ENCODE measurements at places on chromosomes 5 and 9.

DNA sequence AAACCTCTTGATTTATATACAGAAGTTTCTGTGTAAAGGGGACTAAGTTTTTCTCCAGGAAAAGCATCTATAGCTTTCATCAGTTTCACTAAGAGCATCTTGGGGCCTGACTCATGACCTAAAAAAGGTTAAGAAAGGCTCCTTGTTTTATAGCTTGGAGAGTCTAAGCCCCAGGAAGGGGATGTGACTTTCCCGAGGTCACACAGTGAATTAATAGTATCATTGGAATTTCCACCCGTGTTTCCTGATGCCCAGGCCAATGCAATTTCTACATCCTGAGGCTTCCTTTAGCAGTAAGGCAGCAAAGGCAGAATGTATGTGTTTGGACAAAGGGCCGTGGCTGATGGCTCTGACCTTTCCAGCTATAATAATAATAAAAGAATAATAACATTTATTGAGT is 8.6 kb downstream of the MORN5 start:
- DNase-seq = no peak

DNA sequence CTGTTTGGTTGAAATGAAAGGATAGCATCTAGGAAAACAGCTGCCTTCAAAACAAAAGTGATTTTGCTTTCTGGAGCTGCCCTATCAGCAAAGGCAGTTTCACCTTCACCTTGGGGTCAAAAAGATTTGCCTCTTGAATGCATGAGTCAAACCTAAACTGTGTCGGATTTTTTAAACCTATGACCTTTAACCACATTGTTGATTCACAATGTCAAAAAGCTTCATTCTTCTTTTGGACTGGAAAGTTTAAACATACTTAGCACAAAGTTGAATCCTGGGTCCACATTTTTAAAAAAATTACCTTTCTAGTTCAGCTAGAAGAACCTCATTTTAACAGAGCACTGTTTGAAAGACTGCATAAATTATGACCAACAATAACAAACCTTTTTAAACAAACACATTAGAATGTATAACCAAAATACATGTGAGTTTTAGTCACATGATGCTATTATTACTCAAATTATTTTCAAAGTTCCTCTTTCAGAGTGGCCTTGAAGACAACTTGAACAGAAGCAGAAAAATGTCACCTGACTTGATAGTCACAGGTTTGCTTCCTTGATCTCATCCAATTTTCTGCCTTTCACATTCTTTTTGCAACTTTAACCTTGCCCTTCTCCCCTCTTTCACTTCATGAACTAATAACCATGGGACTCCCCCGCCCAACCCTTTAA is 109.7 kb upstream of the LHFPL2 start:
- no peak for DNase-seq

DNA sequence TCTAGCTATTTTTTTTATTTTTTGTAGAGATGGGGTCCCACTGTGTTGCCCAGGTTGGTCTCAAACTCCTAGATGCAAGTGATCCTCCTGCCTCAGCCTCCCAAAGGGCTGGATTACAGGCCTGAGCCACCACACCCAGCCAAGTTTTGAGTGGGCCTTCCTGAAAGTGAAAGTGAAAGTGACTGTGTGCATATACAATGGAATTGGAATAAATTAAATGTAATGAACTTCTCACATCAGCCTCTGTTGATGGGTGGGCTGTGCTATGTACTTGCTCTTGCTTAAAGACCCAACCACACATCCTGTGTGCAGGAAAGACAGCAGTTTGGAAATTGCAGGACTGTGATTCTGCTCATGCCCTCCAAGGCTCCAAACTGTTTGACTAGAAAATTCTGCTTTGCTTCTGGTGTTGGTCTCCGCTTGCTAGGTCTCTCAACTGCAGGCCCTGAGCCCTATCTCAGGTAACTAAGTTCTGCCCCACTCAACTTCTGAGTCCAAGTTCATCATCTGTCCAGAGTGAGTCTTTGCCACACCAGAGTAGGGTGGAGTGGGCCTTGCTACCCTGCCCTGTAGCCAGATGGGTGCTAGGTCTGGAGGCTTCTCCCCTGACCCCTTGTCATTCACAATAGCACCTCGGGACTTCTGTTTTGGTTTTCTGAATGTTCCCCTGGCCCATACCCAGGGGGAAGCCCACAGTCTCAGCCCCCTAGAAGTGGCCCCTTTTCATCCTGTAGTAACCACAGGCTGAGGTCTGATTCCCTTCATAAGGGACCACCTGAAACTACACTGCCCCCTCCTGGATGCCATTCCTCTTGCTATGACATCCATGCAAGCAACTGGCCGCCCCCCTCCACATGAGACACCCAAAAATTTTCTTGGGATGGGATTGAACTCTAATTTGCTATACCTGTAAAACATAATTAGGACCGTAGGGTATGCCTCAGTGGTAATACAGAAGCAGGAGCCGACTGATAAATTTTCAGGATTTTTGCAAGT is 36.5 kb upstream of the RAD23B start:
- no peak for DNase-seq

DNA sequence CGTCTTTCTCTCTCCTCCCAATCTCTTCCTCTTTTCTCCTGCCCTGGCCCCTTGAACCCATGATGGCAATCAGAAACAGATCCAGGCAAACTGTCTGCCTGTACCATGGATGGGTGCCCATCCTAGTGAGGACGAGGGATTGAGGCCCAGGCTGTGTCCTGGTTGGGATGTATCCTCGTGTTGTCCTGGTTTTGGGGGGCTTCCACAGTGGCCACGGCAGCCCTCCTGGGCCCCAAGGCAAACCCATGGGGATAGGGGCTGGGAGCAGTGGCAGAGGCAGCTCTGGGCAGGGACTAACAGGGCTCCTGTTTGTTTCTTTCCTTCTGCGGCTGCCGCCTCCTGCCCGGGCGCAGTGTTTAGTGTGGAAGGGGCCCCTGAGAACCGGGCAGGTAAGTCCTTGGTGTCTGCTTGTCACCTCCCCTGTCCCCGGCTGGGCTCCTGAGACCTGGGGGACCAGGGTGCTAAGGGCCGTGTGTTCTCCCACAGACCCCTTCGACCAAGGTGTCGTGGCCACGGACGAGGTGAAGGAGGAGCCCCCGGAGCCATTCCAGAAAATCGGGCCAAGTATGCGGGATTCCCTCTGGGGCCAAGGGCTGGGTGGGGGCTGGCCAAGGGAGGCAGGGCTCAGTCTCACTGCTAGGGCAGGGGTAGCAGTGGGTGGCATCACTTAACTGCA is 70.0 kb downstream of the AMBP start:
- DNase-seq = no peak

DNA sequence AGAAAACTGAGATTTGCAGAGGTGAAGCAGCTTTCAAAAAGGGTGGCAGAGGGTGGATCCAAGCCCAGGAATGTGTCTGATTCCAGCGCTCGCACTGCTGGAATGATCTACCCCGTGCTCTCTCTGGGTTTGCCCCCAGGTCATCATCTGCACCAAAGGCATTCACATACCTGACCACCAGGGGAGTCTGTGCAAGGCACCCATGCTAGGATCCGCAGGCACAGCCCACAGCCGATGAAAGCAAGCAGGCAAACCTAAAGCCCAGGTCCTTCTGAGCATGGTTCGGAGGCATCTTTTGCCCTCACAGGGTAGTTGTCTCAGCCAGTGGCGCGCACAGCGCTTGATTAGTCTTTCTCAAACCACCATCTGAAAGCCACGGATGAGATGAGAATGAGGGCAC is 56.6 kb downstream of the TEK start:
- DNase-seq = no peak

GRCh38 chr5:56737002-56737621 is 78.2 kb upstream of the MAP3K1 start:
- DNase-seq = no peak

DNA sequence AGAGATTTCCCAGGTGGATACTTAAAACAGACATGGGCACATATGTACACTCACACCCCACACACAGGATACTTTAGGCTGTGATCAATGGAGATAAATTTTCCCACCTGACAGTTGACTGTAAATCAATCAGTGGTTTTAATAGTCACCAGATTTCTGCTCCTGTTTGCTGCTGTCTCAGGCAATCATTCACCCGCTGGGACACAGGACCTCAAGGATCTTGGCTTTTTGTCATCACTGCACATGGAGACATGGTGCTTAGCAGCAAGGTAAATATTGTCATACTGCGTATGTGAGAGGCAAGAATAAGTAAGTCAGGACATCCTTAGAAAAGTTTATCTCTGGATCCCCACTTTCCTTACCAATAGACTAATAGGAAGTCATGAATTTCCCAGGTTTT is 60.8 kb upstream of the KLF9 start:
- no peak for DNase-seq

GRCh38 chr9:948497-948896 is 28.0 kb upstream of the DMRT3 start:
- no peak for DNase-seq

GRCh38 chr5:891837-892393 is 686 bp downstream of the BRD9 start:
- DNase-seq = peak; percentile 8

GRCh38 chr9:113898596-113898995 is 22.5 kb downstream of the ZNF618 start:
- DNase-seq = no peak

DNA sequence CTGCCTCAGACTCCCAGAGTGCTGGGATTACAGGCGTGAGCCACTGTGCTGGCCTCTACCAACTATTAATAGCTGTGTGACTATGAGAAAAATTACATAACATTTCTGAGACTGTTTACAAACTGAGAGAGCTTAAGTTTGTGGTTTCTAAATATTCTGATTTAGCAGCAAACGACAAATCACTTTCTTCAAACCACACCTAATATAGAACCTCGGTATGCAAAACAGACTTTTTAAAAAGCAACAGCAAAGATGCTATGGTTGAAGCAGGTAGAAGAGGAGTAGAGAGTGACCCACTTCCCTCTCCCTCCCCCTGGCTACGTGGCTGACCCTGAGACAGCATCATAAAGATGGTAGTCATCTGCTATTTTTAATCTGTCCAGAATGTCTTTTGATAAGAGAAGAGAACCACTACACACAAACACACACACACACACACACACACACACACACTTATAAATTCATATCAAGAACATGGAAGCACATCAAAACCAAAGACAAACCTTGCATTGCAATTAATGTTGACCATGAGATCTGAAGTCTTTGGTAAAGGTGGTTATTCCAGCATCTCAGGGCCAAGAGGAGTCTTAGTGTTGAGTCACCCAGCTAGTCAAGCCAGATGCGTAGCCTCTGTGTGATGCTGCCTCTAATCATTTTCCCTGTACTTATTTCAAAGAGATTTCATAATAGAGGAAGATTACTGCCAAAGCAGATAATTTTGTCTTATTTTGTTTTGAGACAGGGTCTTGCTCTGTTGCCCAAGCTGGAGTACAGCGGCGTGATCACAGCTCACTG is 58.1 kb upstream of the TMEM215 start:
- DNase-seq = no peak

- no peak for DNase-seq
Measured at GRCh38 chr5:124161266-124161665, 585.2 kb downstream of the ZNF608 start.

- no peak for DNase-seq
Measured at GRCh38 chr5:155556222-155556621, 542.7 kb downstream of the KIF4B start.

DNA sequence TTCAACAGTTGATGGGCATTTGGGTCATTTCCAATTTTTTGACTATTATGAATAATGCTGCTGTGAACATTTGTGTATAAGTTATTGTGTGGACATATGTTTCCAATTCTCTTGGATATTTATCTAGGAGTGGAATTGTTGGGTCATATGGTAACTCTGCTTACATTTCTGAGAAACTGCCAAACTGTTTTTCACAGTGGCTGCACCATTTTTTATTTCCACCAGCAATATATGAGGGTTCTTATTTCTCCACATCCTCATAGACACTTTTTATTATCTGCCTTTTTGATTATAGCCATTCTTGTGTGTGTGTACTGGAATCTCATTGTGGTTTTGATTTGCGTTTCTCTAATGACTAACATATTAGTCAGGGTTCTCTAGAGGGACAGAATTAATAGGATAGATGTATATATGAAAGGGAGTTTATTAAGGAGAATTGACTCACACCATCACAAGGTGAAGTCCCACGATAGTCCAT is 14.7 kb upstream of the MED27 start:
- no peak for DNase-seq

GRCh38 chr5:135387629-135387960 is 11.4 kb downstream of the MACROH2A1 start:
- peak; percentile 23 for DNase-seq

GRCh38 chr5:124134941-124135340 is 611.5 kb downstream of the ZNF608 start:
- DNase-seq = no peak

DNA sequence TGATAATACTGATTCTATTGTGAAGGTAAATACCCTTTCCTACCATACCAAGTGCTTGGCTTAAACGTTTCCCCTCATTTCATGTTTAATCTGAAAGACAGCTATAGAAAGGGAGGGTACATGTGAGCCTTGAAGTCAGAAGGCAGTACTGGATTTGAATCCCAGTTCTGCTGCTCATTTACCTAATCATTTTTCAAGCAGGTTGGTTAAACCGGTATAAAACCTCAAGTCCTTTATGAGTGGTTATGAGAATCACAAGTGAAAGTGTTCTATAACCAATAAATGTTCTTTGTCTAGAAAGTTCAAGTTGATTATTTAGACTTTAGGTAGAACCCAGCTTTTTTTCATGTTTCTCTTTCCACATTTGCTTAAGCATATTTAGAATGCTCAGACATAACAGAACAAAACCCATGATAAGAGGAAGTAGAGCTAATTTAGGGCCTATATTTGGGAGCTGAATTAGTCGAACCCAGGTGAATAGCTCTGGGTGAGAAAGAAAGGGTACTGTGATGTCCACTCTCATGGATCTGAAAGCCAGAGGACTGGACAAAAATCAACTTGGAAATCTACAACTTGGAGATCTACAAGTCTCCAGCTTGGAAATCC is 29.7 kb upstream of the F2RL2 start:
- no peak for DNase-seq

DNA sequence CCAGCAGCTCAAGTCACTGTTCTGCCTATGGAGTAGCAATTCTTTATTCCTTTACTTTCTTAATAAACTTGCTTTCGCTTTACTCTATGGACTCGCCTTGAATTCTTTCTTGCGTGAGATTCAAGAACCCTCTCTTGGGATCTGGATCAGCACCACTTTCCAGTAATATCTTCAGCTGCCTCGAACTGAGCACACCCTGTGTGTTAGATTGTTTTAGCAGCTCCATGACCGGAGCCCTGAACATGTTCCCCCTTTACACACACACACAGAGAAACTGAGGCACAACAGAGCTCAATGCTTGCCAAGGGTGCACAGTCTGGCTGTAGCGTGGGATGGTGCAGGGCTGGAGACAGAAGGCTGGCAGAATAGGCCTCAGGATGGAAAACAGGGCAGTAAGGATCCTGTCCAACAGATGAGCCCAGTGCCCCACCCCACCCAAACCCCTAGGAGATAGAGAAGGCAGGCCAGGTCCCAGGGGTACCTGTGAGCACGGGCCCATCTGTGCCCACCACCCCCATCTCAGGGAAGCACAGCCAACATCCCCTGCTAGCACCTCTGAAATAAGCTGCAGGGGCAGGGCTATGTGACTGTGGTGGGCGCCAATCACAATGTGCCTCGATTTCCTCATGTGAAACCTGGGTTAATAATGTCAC is 27.9 kb downstream of the BICD2 start:
- DNase-seq = no peak
